Naive thymus-derived CD4-positive, alpha-beta T cell (primary cell): ENCODE measurements at places on chromosomes 5 and 9. TPM values are rescaled to one million over a fixed set of nuclear protein-coding genes. Genes with fewer than 3 reads are reported as not detected.

The ZNF366 gene
- not detected for polyA plus RNA-seq

The SLC4A9 gene
- not detected for polyA plus RNA-seq

The TMEM252 gene
- polyA plus RNA-seq = not detected

The RNF183 gene
- not detected for polyA plus RNA-seq

The FCN2 gene
- not detected for polyA plus RNA-seq

The ACSL6 gene
- 17.3 TPM for polyA plus RNA-seq

- H3K27ac ChIP-seq = no peak overlapping the region
- no peaks in the 10 kb centered on the region for H3K27me3 ChIP-seq
Measured at GRCh38 chr9:27715651-27716050, 142.4 kb upstream of the C9orf72 start.

GRCh38 chr5:77560677-77561263, 68.7 kb upstream of the WDR41 start:
- H3K27me3 ChIP-seq = no peaks in the 10 kb centered on the region
- DNase-seq = peak; percentile 13
- H3K36me3 ChIP-seq = no peaks in the 10 kb centered on the region
- no peak overlapping the region for H3K27ac ChIP-seq
- no peaks in the 10 kb centered on the region for H3K4me1 ChIP-seq
- H3K4me3 ChIP-seq = no peak overlapping the region

GRCh38 chr9:136837146-136837855, 5.0 kb upstream of the AJM1 start:
- no peak for DNase-seq
- no peaks in the 10 kb centered on the region for H3K27me3 ChIP-seq
- no peak overlapping the region for H3K4me3 ChIP-seq
- H3K4me1 ChIP-seq = no peaks in the 10 kb centered on the region
- no peak overlapping the region for H3K27ac ChIP-seq

GRCh38 chr9:91720751-91721705, 229.0 kb downstream of the ROR2 start:
- DNase-seq = no peak
- H3K4me1 ChIP-seq = no peaks in the 10 kb centered on the region
- no peak overlapping the region for H3K4me3 ChIP-seq
- no peaks in the 10 kb centered on the region for H3K27me3 ChIP-seq

GRCh38 chr5:123142957-123143356, 53.9 kb downstream of the PRDM6 start:
- H3K4me1 ChIP-seq = no peaks in the 10 kb centered on the region
- no peak overlapping the region for H3K4me3 ChIP-seq
- no peaks in the 10 kb centered on the region for H3K36me3 ChIP-seq
- no peaks in the 10 kb centered on the region for H3K27me3 ChIP-seq
- no peak for DNase-seq

DNA sequence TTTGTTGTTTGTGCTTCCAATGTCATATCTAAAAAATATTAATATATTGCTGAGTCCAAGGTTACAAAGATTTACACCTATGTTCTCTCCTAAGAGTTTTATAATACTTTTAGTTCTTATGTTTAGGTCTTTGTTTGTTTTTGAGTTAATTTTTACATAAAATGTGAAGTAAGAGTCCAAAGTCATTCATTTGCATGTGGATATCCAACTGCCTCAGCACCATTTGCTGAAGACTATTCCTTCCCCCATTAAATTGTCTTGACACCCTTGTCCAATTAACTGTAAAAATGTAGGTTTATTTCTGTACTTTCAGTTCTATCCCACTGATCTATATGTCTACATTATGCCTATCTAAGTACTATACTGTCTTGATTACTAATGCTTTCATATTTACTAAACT, 35.7 kb downstream of the TTC33 start:
- H3K4me3 ChIP-seq = no peak overlapping the region
- no peaks in the 10 kb centered on the region for H3K4me1 ChIP-seq
- no peak overlapping the region for H3K27ac ChIP-seq
- peaks cover 16% of the 10 kb centered on the region for H3K36me3 ChIP-seq

GRCh38 chr5:139271201-139272027, 22.1 kb upstream of the MATR3 start:
- peaks cover 27% of the 10 kb centered on the region for H3K4me1 ChIP-seq
- no peaks in the 10 kb centered on the region for H3K27me3 ChIP-seq
- no peaks in the 10 kb centered on the region for H3K36me3 ChIP-seq
- no peak overlapping the region for H3K27ac ChIP-seq
- DNase-seq = no peak
- no peak overlapping the region for H3K4me3 ChIP-seq
